B cell (primary cell): ENCODE measurements at places on chromosomes 6 and 20. TPM values are rescaled to one million over a fixed set of nuclear protein-coding genes. Genes with fewer than 3 reads are reported as not detected.

- DNase-seq: no peak
These were observed 296.5 kb downstream of the RNGTT start for GRCh38 chr6:88666901-88667300.

Gene ECI2
- total RNA-seq: 28.0 and 28.3 TPM in 2 replicates

Gene HRH3
- total RNA-seq: not detected in 2 replicates

Gene OSTM1
- 33.2 and 41.7 TPM in 2 replicates for total RNA-seq

Gene DYNLT2
- 6.9 and 7.2 TPM in 2 replicates for total RNA-seq

Gene HTR1E
- total RNA-seq: not detected in 2 replicates

- DNase-seq: peak; percentile 4
These were observed 146.5 kb downstream of the CDKAL1 start for GRCh38 chr6:20680697-20681165.
